ENCODE measurements at places on chromosomes 6 and 20. TPM values are rescaled to one million over a fixed set of nuclear protein-coding genes. Genes with fewer than 3 reads are reported as not detected.

Gene TULP1
- not detected for total RNA-seq

Gene SLCO4A1
- 12.7 TPM for total RNA-seq

Gene ATG5
- total RNA-seq = 18.0 TPM

Gene ADGRG6
- 3.6 TPM for total RNA-seq

Gene AIF1
- 15.2 TPM for total RNA-seq

Gene FOXA2
- total RNA-seq = not detected

Gene DAAM2
- 19.1 TPM for total RNA-seq

Gene RBBP8NL
- not detected for total RNA-seq

Gene ENPP5
- total RNA-seq = 3.0 TPM

Gene EDN1
- 5.9 TPM for total RNA-seq
